ENCODE measurements at places on chromosomes 7 and 10.

- no peak for DNase-seq
These were observed 312.1 kb upstream of the MEOX2 start for GRCh38 chr7:15998617-15999016.

- DNase-seq: no peak
These were observed 63.6 kb downstream of the PDIA4 start for GRCh38 chr7:148964483-148965267.

- no peak for DNase-seq
These were observed 43.4 kb downstream of the MYOF start for GRCh38 chr10:93438613-93439253.

- DNase-seq: no peak
These were observed 1.7 kb downstream of the ATAD1 start for GRCh38 chr10:87816163-87816897.

DNA sequence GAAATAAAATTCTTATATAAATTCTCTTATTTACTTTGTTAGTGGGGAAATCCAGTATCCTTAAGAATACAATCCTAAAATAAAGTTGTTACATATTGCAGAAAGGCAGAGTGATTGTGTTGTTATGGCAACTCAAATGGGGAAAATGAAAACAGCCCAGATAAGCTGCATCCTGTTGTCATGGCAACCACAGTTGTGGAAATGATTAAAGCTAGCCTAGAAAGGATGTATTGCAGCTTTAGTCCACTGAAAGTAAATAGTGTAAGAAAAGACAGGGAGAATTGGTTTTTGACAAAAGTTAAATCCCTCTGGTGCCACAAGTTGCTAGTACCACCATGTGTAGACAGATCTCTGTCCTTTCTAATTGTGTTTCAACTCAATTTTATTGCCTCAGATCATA is 43.2 kb downstream of the BTRC start:
- DNase-seq: no peak

- no peak for DNase-seq
These were observed 253.4 kb downstream of the USP6NL start for GRCh38 chr10:11358011-11358410.

Data from iPS DF 19.7 (cell line).